ENCODE measurements at places on chromosomes 7 and 10. TPM values are rescaled to one million over a fixed set of nuclear protein-coding genes. Genes with fewer than 3 reads are reported as not detected.

- no peak for ATAC-seq
Observed at GRCh38 chr7:80940539-80941207, 21.8 kb upstream of the SEMA3C start.

- no peak for ATAC-seq
Observed at GRCh38 chr7:131934452-131934851, 378.0 kb upstream of the PODXL start.

DNA sequence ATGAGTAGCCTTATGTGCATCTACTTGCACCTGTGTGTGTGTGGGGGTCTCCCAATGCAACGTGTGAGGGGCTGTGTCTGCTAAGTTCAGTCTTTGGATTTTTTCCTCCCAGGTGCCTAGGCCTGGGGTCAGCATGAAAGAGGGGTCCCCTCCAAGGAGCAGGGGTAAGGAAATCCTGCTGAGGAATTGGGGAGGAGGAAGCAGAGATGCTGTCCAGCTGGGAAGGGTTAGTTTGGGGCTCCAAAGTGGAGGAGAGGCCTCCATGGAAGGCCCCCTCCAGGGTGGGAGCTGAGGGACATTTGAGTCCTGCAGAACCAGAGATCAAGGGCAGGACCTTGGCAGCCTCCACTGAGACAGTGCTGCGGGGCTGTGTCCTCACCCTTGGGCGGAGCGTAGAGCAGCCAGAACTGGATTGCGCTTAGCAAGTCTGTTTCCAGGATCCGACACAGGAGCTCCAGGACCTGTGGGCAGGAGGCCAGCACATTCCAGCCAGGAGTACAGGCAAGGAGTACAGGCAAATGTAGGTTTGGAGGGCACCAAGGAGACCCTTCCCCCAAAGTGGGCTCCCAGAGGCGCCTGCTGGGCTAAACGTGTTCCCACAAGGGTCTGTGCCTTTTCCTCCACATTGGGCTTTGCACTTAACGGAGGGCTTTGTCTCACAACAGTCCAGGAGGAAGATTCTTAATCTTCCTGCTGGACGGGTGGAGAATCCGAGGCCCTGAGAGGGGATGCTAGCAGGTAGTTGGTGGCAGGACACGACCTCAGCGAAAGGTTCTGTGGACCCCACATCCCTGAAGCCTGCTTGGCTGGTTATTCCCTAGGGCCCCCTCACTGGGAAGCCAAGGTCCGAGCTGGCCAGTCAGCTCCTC lies 10.1 kb downstream of the TBATA start:
- no peak for ATAC-seq

GRCh38 chr7:90425376-90425775 lies 22.1 kb downstream of the CLDN12 start:
- no peak for ATAC-seq

- ATAC-seq, result no peak
Observed at GRCh38 chr7:148419856-148420832, 170.4 kb upstream of the C7orf33 start.

- no peak for ATAC-seq
Observed at GRCh38 chr7:91503934-91504555, 239.8 kb downstream of the FZD1 start.

The FEZF1 gene
- total RNA-seq, result not detected

The AKR1C8 gene
- total RNA-seq, result not detected

The UPK3BL2 gene
- 4.9 TPM for total RNA-seq

All from gastroesophageal sphincter (tissue), 4 donors.